ENCODE measurements at places on chromosomes 11 and 22. TPM values are rescaled to one million over a fixed set of nuclear protein-coding genes. Genes with fewer than 3 reads are reported as not detected.

OR1S1 gene
- not detected for total RNA-seq

OR51E1 gene
- total RNA-seq: 2.1 TPM

NCAPH2 gene
- total RNA-seq: 22.0 TPM

OR52E8 gene
- total RNA-seq: not detected

OR5T1 gene
- total RNA-seq: not detected

OR8D1 gene
- not detected for total RNA-seq

AIFM3 gene
- total RNA-seq: 0.69 TPM

ESAM gene
- total RNA-seq: 27.9 TPM

PARVG gene
- total RNA-seq: 2.9 TPM

TPH1 gene
- 0.28 TPM for total RNA-seq

MPEG1 gene
- 3.8 TPM for total RNA-seq

DNAJB13 gene
- total RNA-seq: not detected

GGTLC3 gene
- not detected for total RNA-seq

AQP11 gene
- total RNA-seq: 0.59 TPM

TIGD3 gene
- 0.25 TPM for total RNA-seq

OR5P2 gene
- not detected for total RNA-seq

DGCR6 gene
- total RNA-seq: 21.2 TPM

APOA4 gene
- not detected for total RNA-seq

MGAT3 gene
- 1.5 TPM for total RNA-seq

SHISAL1 gene
- total RNA-seq: not detected

MMP7 gene
- total RNA-seq: not detected

RBMXL2 gene
- not detected for total RNA-seq

CCS gene
- 10.5 TPM for total RNA-seq

PATE2 gene
- total RNA-seq: 0.17 TPM

RIC3 gene
- total RNA-seq: 3.8 TPM

C11orf42 gene
- not detected for total RNA-seq

NCAM1 gene
- 50.3 TPM for total RNA-seq

WBP2NL gene
- 1.7 TPM for total RNA-seq

SCN2B gene
- total RNA-seq: 2.0 TPM

LARGE2 gene
- not detected for total RNA-seq

OR56A3 gene
- not detected for total RNA-seq

OSM gene
- not detected for total RNA-seq

SEPTIN5 gene
- 8.5 TPM for total RNA-seq

PGA4 gene
- not detected for total RNA-seq

ANO9 gene
- 0.09 TPM for total RNA-seq

CTSW gene
- 0.38 TPM for total RNA-seq

SCN4B gene
- 7.7 TPM for total RNA-seq

ACR gene
- 0.82 TPM for total RNA-seq

TMPRSS6 gene
- total RNA-seq: not detected

PDGFD gene
- 1.1 TPM for total RNA-seq

MTFP1 gene
- total RNA-seq: 11.4 TPM

P4HA3 gene
- total RNA-seq: not detected

ROBO3 gene
- total RNA-seq: 1.7 TPM

C11orf91 gene
- 0.53 TPM for total RNA-seq

FRMD8 gene
- 7.4 TPM for total RNA-seq

TREH gene
- not detected for total RNA-seq

Measured in psoas muscle (tissue), 8 donors.